Naive thymus-derived CD4-positive, alpha-beta T cell (primary cell): ENCODE measurements at places on chromosomes 12 and 14. TPM values are rescaled to one million over a fixed set of nuclear protein-coding genes. Genes with fewer than 3 reads are reported as not detected.

The GRIN2B gene
- polyA plus RNA-seq: not detected

DNA sequence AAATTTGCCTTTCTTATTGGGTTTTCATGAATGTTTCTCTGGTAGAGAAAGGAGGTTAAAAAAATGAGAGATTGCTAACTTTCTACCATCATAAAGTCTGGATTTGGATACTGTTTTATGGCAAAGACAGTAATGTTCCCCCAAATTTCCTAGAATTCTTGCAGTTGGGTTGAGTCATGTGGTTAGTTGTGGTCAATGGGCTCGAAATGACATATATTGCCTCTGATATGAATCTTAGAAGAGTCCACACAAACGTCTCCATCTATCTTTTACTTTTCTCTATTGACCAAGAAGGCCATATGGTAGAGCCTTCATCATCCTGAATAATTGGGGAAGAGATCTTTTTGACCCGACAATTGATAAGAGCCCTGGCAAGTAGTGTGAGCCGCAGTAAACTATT is 119.5 kb upstream of the PMCH start:
- no peak for DNase-seq

The NTN4 gene
- not detected for polyA plus RNA-seq

- no peak for DNase-seq
Observed at GRCh38 chr12:72723732-72724131, 451.6 kb downstream of the TRHDE start.

The SERPINA1 gene
- polyA plus RNA-seq: 0.59 TPM

The RIN3 gene
- 51.2 TPM for polyA plus RNA-seq

DNA sequence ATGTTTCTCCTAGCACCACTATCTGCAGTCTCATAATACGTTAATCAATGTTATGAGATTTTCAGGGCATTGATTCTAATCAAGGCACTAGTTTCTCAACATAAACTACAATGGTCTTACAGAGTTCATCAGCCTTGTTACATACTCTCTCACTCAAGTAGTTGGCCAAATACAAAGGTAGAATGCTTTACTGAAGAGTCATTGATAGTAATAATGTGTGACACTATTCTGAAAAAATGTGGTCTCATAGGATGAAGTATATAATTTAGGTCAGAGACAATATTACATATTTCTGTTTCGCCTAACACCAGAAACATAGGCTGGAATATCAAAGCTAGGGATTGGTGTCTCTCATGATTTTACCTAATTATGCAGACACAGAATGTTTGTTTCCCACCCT is 35.2 kb upstream of the MDGA2 start:
- DNase-seq: no peak

DNA sequence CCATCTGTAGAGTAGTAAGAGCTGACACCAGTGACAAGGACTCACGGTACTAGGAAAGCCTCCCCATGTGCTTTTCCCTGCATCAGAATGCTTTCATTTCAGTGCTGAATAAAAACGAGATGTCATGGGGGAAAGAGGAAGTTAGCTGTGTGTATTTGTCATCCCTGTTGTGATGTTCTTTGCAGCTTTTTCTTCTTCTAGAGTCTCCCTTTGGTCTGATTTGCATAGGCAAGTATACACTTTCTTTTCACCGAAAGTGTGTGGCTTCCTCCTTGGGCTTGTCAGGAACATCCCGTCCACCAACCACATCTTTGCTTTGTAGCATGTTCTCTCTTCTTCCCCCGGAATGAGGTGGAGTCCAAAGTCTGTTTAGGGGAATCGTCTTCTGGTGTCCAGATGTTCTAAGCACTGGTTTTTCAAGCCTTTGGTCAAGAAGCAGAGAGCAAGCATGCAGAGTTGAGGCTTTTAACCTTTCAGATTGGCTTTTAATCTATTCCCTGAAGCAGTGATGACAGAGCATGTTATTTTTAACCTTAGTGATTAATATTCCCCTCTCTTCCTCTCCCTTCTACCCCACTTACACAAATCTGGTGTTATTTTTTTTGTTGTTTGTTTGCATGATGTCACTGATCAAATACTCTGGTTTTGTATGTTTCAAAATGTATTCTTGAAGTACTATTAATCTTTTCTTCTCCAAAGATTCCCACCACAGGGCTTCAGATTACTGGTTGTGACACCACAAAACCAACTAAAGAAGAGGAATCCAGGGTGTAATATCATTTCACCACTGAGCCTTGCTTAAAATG is 163.4 kb downstream of the SAMD4A start:
- DNase-seq: peak; percentile 46

DNA sequence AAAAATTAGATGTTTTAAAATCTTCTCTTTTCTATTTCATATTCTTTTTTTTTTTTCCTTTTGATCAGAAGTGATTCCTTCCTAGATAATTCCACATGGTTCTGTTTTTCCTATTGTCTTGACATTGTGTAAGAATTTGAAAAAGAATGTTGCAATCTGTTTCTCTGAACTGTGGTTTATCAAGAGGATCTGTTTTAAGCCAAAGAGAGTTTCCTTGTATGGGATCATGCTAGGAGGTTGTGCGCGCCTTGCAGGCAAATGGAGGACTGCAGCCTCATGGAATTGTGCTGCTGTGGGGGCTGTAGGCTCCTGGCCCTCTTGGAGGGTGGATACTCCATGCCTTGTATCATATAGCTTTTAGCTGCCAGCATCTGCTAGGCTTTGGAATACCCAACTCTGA is 43.3 kb upstream of the MBIP start:
- DNase-seq: no peak

DNA sequence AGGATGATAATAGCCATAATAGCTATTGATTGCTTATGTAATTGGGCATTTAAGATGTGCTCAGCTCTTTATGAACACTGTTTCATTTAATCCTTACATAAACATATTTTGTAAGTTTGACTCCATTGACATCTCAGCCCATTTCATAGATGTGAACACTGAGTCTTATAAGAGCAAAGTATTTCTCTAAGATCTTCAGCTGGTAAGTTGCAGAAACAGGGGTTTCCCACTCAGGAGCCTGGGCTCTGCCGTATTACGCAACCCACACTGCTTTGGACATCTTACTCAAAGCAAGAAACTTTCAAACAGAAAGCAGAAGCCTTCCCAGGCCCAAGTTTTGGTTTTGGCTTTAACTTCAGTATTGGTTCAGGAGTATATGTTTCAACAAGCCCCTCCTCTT is 705.1 kb downstream of the MED13L start:
- no peak for DNase-seq

DNA sequence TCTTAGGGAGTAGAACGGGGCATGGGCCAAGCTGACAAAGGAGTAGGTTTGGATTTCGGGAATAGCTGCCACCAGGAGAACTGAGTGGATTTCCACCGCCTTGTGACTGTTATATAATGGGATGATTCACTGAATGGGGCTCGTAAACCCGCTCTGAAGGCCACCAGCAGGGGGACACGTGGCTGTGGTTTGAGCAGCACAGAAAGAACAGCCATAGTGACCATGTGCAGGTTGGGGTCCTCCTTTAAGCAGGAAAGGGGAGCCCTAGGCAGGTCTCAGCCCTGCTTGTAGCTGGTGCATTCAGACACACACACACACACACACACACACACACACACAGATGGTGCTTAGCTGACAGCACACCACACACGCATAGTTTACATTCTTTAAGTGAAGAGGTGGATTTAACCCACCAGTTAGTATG is 8.6 kb upstream of the ASB2 start:
- no peak for DNase-seq

DNA sequence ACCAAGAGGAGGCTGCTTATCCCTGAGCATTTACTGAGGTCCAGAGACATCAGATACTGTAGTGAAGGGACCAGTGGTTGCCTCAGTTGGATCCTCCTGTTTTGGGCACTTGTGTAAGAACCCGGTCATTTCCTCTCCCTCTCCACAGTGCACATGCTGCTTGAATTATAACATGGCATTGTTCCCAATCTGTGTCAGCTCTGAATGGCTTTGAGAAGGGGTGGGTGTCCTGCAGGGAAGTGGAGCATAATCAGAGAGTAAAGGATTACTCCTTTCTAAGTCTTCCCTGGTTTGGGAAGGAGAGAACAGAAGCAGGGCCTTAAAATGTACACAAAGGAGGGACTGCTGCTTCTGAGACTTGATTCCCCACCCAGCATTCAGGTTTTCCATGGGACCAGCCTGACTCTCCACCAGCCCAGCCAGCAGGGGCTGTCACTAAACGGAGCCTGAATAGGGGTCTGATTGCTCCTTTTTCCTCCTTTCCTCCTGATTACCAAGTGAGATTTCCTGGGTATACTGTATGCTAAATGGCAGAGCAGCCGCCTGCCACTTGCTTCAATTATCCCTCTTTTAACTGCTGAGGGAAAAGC is 78.4 kb downstream of the NRXN3 start:
- no peak for DNase-seq

The DENND5B gene
- polyA plus RNA-seq: not detected

DNA sequence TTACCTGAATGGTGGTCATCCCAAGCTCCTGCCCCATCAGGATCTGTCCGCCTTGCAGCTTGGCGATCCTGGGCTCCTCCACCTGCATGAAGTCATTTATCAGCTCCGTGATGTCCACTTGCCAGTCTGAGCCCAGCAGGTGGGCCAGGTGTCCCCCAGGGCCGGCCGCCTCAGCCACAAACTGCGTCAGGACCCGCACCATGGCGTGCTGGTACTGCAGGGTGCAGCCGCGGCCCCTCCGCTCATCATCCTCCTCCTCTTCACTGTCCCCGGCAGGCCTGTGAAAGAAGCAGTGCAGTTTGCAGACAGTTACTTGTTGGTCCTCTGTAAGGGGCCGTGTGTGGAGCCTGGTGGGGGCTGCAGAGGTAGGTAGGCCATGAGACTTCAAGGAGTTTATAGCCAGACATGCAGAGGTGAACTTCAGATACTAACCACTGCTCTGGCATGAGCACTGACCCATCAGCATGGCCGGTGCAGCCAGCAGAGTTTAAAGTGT is 228.5 kb downstream of the GLT1D1 start:
- DNase-seq: no peak

The ARG2 gene
- 0.56 TPM for polyA plus RNA-seq

GRCh38 chr12:56040151-56040550 is 1.6 kb upstream of the RPS26 start:
- DNase-seq: no peak

- no peak for DNase-seq
Observed at GRCh38 chr12:48717252-48717695, 767 bp upstream of the CCNT1 start.

- no peak for DNase-seq
Observed at GRCh38 chr14:54599966-54600716, 33.2 kb downstream of the SAMD4A start.

- DNase-seq: no peak
Observed at GRCh38 chr14:56760164-56760914, 49.9 kb downstream of the OTX2 start.

The KLRD1 gene
- polyA plus RNA-seq: 0.68 TPM

- DNase-seq: no peak
Observed at GRCh38 chr14:103816991-103817390, 30.4 kb downstream of the PPP1R13B start.

DNA sequence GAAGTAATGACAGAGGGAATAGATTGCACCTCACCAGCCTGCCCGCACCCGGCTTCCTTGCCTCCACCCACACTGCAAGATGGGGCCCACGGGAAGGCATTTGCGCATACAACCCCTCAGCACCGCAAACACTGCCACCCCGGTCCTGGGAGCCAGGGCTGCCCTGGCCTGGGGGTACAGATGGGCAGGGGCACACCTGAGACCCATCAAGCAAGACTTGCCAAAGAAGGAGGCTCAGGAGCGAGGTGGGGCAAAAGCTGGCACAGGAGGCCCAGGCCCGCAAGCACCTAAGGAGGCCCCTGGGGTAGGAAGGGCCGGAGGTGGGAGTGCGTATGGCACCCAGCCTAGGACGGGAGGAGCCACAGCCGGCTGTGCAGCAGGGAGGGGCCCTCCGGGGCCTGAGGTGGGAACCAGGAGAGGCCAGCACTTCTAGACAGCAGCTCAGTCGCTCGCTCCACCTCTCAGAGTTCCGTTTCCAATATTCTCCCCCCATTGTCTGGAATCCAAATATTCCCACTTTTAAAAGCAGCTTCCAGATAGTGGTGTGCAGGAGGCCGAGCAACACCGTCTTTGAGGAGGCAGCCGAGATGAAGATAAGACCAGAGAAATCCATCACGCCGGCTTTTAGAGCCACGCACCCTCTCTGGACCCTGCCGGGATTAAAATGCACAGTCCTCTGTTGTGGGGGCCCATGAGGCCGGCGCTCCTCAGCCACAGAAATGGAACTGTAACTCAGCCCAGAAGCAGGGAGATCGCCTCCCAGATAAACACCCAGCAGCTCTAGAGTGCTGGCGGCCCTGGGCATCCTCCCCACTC is 12.2 kb upstream of the C14orf180 start:
- DNase-seq: no peak

- no peak for DNase-seq
Observed at GRCh38 chr14:44265246-44265645, 241.8 kb downstream of the FSCB start.

DNA sequence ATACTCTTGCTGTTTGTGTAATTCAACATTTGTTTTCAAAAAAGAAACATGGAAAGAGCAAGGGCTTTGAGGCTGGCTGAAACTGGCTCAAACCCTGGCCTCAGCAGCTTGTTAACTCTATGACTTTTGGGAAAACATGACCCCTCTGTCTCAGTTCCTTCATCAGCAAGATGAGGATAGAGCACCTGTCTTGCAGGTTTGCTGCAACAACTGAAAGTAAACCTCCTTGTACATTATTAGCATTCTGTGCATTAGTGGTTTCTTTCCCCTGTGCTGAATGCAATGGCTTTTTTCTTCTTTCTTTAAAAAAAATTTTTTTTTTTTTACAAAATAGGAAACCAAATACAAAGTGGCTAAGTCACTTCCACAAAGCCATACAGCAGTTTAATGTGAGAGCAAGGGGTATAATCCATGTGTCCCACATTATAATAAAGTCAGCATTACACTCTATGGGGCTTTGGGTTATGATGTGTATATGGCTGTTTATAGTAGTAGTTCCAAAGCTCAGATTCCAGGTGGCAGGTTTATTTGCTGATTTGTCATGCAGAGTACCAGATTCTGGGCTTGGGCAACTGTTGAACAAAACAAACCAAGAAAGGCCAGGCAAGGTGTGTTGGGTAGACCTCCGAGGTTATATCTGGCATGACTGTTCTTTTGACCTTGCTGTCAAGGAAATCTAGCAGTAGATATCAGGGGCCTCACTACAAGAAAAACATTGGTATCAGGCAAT is 194.5 kb upstream of the CNOT2 start:
- no peak for DNase-seq

The BCL2L2 gene
- not detected for polyA plus RNA-seq

DNA sequence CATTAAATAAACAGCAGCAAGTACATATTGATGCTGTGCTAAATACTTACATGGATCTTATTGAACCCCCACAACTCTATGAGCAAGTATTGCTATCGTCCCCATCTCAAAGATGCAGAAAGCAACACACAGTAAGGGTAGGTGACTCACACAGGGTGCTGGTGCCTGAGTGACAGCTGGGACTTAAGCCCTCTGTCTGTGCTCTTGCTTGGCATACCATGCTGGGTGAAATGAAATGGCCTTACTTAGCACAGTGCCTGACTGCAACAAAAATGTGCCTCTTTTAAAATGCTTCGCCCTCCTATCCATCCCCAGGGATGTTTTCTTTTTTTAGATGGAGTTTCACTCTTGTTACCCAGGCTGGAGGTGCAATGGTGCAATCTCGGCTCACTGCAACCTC is 788 bp downstream of the TEX52 start:
- DNase-seq: no peak

GRCh38 chr12:42763682-42764081 is 174.1 kb upstream of the PRICKLE1 start:
- DNase-seq: no peak
